DMS79 (cell line): ENCODE measurements at places on chromosomes 1 and 21.
A peak's percentile ranks its signal among the peaks of the same experiment; 100 is the strongest.

GRCh38 chr1:239601108-239601507 lies 214.7 kb downstream of the CHRM3 start:
- DNase-seq: no peak

DNA sequence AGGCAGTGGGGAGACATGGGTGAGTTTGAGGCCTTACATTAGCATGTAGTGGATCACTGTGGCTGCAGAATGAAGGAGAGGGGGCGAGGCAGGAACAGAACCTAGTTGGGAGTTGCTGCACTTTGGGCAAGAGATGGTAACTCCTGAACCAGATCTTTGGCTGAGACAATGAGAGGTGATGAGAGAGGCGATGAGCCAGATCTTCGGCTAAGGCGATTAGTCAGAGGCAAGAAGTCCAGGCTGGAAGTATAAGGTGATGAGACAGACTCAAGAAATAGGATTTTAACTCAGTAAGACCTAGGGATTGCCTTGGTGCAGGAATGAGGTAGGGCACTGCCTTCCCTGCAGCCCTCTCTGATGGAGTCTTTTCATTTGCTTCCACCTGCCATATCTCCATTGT lies 9.1 kb upstream of the ARTN start:
- no peak for DNase-seq

GRCh38 chr1:202804126-202804525 lies 4.1 kb downstream of the KDM5B start:
- DNase-seq: no peak

DNA sequence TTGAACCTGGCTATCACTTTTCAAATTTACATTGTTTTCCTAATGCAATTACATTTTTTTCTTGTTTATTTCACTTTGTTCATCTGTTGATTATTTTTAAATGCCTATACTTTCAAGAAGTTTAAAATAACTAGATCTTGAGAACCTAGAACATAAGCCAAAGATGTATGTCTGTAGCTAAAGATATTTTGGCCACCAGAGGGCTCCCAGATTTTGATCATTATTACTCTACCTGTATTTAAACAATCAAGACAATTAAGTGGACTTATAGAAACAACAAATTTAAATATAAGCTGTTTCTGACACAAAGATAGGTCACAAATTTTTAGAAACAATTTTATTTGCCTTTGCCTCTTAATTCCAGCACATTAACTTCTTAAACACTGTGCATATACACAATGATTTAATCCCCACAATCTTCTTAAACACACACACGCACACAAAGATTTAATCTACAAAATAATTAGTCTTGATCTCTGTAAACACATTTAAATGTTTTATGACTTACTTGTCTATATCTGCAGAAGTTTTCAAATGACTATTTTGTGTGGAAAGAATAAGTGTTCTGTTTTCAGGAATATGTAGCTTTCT lies 380.0 kb downstream of the DSCAM start:
- DNase-seq: no peak

DNA sequence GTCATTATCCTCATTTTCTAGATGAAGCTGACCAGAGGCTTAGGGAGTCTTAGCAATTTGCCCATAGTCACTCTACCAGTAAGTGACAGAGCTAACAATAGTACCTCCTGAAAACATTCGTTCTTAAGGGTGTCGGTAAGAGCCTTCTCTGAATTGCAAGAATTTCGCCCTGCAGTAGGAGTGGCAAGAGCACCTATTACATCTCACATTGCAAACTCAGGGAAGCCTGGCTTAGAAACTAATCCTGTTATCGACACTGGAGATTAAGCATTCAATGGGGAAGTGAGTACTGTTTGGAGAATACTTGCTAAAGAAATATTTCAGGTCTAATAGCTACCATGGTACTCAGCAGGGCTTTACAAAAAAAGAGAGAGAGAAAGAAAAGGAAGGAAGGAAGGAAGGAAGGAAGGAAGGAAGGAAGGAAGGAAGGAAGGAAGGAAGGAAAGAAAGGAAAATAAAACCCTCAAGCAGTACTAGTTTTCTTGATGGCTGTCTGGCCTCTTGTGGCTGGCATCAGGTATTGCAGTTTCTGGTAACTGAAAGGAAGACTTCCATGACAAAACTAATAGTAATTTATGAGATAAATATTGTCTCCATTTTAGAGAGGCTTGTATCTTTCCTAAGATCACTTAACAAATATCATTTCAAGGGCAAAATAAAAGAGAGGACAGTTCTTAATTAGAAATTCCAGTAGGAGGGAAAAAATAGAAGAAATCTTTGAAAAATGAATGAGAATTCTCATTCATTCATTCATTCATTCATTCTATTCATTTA lies 10.4 kb downstream of the C1orf226 start:
- peak; percentile 26 for DNase-seq

DNA sequence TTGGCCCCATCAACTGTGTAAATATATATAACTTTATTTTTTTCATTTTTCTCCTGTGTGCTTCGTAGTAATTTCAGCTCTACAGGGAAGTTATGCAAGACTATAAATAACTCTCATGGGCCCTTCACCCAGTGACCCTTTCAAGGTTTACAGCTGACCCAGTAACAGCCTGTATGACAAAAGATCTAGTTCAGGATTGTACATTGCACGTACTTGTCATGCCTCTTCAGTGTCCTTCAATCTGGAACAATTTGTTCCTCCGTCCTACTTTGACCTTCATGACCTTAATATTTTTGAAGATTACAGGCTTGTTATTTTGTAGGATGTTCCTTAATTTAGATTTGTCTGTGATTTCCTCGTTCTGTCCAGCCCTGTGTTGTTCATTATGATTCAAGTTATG lies 40.5 kb downstream of the BRINP2 start:
- DNase-seq: no peak

- DNase-seq: no peak
These were observed 144.9 kb upstream of the POU3F1 start for GRCh38 chr1:38191461-38191860.

DNA sequence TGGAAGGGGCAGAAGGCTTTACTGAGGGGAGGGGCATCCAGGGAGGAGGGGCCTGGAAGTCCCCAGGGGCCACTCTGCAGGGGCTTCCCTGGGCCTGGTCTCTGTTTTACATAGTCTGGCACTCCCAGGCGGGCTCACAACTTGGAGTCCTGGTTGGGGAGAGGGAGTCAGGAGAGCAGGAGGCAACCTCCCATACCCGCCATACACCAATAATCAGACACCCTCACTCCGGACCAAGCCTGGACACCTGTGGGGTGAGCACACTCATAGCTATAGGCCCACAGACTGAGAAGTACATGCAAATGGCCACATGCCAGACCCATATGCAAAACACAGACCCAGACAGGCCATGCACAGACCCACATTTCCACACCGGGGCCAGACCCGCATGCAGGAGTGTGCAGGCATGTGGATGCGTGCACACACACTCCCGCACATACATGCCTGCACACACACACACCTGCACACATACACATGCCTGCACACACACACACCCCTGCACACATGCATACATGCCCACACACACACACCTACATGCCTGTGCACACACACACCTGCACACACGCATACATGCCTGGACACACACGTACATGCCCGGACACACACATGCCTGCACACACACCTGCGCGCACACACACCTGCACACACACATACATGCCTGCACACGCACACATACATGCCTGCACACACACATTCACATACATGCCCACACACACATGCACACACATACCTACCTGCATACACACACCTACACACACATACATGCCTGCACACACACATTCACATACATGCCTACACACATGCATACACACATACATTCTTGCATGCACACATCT lies 89.5 kb upstream of the RUNX3 start:
- DNase-seq: no peak

DNA sequence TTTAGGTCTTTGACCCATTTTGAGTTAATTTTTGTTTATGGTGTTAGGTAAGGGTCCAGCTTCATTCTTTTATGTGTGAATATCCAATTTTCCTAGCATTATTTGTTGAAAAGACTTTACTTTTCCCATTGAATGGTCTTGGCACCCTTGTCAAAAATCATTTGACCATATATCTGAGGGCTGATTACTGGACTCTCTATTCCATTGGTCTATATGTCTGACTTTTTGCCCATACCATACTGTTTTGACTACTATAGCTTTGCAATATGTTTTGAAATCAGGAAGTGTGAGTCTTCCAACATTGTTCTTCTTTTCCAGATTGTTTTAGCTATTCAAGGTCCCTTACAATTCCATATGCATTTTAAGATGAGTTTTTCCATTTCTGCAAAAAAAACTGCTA lies 11.4 kb upstream of the CCSAP start:
- DNase-seq: no peak

DNA sequence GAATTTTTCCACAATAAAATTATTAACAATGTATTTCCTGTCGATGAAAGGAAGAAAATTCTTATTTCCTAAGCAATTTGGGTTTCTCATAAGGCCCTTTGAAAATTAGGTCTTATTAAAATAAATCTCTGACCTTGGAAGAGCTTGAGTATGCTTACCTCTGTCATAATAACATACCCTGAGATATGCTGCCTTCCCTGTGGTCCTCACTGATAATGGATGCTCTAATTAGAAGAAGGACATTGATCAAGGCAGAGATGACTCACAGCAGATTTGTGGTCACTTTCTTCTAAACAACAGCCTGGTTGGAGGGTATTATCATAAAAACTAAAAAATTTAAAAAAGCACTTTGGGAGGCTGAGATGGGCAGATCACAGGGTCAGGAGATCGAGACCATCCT lies 217.8 kb downstream of the GRIK1 start:
- DNase-seq: no peak

DNA sequence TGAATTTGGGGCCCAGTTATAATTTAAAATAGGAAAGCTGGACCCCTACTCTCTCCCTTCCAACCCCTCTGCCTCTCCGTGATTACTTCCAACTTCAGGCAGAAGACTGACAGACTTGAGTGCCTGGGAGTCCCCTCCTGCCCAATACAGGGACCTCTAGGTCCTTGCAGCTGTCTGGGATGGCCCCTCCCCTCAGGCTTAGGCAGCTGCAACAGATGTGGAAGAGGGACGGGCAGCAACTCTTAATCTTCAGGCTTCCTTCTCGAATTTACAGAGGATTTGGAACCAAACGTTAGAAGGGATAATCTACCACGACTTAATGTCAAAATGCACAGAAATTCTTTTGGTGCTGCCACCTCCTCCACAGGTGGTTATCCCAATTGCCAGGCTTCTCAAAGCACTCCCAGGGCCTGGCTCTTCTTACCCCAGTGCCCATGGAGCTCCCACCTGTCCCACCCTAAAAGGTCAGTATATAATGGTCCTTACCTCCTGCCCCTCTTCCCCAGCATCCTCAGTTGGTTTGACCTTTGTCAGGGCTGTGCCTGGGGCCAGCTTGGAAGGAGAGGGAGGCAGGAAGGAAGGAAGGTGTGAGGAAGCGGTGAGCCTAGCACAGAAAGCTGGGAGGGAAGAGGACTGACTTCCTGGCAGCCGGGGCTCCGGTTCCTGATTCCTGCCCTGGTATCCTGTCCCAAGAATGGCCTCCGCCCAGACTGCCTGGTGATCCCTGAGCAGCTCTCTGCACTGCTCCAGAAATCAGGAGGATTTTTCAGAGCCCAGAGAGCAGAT lies 2.8 kb downstream of the PEA15 start:
- no peak for DNase-seq

DNA sequence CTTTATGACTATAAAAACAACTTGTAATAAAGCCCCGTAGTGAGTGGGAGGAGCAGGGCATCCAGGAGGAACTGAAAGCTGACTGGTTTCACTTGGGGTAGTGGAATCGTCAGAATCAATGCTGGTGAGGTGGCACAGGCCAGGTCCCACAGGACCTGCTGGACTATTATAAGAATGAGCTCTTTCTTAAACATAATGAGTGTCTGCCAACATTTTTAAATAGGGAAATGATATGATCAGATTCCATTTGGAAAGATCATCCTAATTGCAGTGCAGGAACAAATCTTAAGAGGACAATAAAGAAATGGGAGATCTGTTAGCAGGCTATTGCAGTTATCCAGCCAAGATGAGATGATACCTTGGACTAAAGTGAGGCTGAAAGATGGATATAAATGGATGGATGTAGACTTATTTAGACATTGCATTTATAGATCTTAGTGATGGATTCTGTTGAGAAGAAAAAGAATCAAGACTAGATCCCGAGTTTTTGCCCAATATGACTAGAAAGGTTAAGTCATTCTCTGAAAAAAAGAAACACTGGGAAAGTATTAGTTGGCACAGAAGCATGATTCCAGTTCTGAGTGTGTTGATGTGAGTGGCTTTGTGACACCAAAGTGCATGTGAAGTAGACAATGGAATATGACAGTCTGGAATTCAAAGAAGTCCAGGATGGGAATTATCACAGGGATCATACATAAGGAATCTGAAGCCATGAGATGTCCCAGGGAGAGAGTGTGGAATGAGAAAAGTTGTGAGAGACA lies 153.3 kb upstream of the SGIP1 start:
- no peak for DNase-seq

GRCh38 chr1:63705078-63705477 lies 68.7 kb upstream of the ROR1 start:
- no peak for DNase-seq

DNA sequence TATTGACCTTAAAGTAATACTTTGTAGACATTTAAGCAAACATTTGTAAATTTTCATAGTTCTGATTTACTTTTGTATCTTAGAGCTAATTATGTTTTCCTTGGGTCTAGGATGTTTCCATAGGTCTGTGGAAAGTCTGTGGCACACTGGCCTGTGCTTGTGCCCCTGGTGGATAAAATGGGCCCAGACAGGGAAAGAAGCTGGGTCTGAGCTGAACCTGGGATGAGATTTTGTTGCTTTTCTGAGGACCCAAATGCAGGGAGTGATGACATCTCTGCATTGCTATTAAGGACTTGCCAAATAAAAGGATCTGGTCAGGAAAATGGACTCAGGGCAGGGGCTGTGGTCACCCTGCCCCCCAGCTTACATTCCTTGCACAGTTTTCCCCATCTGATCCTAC lies 41.8 kb downstream of the C1orf21 start:
- no peak for DNase-seq

DNA sequence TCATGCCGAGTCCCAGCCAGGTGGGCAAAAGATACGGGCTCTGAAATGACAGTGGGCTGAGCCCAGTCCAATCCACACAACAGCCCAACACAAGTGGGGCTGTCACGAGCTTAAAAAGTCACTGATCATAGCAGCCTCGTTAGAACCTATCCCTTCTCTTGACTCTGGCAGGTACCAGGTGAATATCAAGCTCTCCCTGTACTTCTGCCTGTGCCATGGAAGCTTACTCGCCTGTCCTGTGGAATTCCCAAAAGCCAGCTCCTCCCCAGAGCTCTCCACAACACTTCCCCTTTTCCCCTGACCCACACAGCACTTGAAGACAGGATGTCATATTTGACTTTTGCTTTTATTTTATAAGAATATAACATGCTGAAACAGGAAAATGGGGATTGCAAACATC lies 5.9 kb downstream of the RGS16 start:
- no peak for DNase-seq
